AG09319 (cell line): ENCODE measurements at places on chromosomes 5 and 9.

- DNase-seq: no peak
These were observed 3.5 kb downstream of the TENT4A start for GRCh38 chr5:6716629-6717149.

DNA sequence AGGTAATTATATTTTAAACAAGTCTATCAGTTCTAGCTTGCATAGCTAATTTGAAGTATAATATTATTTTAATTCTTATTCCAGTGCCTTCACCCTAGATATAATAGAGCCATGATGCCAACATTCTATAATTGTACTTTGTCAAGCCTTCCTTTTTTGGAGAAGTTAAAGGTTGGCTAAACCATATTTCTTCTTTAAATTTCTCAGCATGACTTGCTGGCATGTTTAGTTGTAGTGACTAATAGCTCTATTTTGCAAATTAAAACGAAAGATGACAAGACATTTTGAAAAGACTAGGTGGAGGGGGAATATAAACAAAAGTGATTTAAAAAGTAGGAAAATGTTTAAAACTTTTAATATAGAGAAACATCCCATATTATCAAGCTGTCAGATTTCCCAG lies 400.7 kb downstream of the PSAT1 start:
- no peak for DNase-seq

GRCh38 chr5:38871058-38871605 lies 25.3 kb downstream of the OSMR start:
- DNase-seq: no peak

DNA sequence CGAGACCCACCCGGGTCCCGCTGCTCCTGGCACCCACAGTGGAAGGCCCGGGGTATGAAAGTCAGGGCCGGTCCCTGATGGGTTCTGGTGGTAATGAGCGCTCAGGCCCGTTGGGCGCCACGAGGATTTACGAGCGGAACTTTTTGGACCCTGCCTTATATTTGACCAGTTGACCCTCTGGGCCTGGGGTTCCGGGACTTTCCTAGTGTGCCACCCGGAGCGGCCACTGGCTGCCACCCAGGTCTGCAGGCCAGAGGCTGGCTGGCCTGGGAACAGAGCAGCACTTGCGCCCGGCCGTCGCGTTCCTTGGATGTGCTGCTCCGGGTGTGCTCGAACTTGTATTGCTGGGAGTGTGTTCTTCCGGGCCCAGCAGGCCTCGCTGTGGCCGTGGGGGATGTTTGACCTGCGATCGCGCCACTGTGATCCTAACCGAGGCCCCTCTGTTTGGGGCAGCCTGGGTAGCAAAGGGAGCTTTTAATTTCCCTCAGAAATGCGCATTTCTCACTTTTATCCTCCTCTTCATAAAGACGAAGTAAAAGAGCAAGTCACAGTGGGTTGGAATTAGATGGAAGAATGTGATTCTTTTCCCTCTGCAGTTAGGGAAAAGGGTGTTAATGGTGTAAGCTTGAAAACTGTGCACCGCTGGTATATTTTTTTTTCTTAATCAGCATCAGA lies 1.2 kb downstream of the F2RL1 start:
- DNase-seq: no peak

GRCh38 chr5:75666801-75667200 lies 50.4 kb downstream of the POC5 start:
- no peak for DNase-seq

DNA sequence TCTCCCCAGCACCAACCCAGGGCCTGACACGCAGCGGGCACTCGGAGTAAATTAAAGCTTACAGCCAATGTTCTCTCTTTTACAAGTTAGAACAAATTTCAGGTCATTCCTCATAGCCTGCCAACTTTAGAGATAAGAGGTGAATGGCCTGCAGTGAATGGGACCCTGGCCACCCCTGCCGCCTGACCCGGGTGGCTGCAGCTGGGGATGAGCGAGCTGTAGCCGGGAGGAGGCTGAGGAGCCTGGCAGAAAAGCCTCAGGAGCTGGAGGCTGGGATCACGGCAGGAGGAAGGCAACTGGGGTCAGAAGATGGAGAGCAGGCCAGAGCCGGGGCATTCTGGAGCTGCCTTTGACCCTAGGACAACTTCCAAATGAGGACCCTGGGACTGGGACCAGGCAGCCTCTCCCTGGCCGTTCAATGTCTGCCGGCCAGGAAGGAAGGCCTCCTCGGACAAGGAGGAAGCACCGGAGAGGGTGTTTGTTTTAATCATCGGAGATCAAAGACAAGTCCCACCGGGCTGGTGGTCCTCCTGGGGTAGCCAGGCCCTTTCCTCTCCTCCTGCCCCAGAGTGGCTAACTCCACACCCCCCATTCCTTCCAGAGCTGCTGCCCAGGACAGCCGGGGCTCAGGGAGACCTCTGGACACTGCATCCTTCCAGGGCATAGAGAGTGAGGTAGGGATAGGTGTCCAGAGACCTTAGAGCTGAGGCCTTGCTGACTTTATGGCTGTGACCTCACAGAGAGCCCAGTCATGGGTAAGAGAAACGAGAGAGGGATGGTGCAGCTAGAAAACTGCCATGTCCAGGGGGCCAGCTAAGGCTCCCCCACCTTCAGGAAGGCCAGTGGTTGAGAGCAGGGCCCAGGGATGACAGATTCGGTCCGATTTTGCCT lies 87.3 kb upstream of the LMX1B start:
- no peak for DNase-seq

GRCh38 chr9:112069318-112070169 lies 105.6 kb downstream of the SUSD1 start:
- DNase-seq: no peak

DNA sequence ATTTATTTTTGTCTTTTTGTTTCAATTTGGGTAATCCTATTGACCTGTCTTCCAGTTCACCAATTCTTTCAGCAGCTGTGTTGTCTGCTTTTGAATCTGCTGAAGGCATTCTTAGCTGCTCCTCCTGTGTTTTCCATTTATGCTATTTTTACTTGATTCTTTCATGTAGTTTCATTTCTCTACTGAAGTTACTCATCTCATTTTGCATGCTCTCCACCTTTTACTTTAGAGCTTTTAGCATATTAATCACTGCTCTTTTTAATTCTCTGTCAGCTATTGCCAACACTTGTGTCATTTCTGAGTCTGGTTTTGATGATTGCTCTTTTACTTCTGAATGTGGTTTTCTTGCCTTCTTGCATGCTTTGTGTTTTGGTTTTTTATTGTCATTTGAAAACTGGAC lies 496.0 kb upstream of the CLINT1 start:
- no peak for DNase-seq

- DNase-seq: peak; percentile 83
These were observed 168.8 kb upstream of the RAI14 start for GRCh38 chr5:34487159-34487879.

- DNase-seq: no peak
These were observed 143.9 kb upstream of the SLC1A3 start for GRCh38 chr5:36462295-36463021.

DNA sequence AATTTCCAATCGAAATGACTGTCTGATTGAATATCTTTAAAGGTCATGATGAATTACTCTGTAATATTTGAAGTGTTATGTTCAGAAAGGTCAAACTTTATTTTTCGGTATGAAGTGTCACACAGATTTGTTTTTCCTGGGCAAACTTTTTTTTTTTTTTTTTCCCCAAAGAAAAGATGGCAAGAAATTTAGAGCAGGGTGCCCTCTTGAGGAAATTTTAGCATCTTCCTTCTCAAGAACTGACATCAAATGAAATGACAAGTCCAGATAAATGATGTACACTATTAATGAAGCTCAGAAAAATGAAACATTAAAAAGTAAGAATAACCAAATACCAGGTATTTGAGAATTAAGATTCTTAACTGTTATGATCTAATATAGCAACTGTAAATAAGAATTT lies 123.6 kb downstream of the INVS start:
- DNase-seq: peak; percentile 18

- no peak for DNase-seq
These were observed 460 bp downstream of the DMRTA1 start for GRCh38 chr9:22446950-22447617.
